Type B pancreatic cell (in vitro differentiated cells): ENCODE measurements at places on chromosomes 12 and 14.

- DNase-seq: no peak
Observed at GRCh38 chr12:113697651-113698509, 226.2 kb upstream of the LHX5 start.

DNA sequence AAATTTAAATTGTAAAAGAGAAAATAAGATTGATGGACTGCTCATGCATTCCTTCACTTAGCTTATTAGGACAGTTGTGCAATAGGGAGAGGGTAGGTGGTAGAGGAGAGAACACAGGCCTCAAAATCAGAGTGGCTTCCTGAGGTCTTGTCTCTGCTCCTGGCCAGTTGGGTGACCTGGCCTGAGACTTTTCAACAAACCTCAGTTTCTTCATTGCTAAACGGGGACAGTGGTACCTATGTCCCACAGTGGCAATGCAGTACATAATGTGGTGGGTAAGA is 2.6 kb downstream of the MAP3K12 start:
- DNase-seq: no peak

DNA sequence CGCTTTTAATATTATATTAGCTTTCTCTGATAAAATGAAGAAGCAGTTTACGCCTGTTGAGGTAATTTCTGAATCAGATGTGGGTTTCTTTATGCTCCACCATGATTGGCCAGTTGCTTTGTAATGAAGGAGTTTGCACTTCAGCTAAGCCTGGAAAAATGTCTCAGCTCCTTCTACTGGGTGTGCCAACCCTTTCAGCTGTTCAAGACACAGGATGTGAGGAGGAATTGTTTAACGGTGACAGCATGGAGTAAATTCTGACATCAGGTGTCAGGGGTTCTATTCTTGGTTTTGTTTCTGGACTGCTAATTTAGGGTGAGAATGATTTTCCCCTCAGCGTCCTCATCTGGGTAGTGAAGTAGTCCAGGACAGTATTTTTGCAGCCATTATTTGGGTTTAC is 43.5 kb downstream of the FLRT2 start:
- DNase-seq: no peak

DNA sequence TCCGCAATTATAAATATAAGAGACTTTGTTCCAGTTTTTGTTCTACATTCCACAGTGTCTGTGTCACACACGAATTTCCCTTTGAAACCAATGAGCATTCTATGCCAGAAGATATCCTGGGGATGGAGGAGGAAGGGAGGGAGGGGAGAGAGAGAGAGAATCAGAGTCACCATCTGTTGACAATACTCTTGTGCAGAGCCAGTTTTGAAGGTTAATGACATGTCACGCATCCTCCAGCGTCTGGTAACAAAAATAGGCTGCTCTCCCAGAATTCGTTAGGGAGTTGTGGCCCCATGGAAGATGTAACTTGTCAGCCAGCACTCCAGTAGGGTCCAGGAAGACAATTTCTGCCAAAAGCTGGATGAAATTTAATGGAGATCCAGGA is 213.5 kb upstream of the KRR1 start:
- no peak for DNase-seq

- no peak for DNase-seq
Observed at GRCh38 chr12:6182279-6182898, 17.8 kb upstream of the CD9 start.

DNA sequence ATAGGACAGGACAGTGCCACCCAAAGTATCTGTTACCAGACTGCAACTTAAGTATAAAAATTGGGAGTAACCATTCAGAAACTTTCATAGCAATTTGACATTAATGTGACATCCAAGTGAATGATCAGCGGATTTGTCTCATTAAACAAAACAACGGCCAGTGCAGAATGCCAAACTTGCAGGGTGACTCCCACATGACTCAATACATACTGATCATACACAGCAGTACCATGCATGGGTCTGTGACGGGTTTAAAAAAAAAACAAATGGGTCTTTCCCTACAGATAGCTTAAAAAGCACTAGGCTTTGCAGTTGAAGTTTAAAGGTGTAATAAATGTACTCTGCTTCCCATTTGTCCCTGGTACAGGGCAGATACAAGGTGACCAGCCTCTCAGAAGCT is 116.6 kb downstream of the SLC35F4 start:
- no peak for DNase-seq

DNA sequence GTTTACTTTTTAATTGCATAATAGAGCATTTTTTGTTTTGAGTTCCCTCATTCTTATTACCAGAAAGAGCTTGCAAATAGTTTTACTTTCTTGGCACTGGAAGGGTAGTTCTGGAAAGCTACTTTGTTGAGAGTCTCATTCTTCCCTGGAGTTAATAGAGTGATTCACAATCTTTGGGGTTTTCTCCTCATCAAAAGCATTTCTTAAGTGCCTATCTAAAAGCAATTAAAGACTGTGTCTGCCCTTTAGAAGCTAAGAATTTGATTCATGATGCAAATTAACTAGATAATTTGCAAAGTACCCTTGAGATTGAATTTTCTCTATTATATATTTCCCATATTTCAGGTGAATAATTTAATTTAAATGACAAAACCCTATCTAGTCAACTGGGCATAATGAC is 8.1 kb upstream of the BMAL2 start:
- no peak for DNase-seq

- DNase-seq: no peak
Observed at GRCh38 chr12:90794212-90794611, 160.8 kb downstream of the CCER1 start.

DNA sequence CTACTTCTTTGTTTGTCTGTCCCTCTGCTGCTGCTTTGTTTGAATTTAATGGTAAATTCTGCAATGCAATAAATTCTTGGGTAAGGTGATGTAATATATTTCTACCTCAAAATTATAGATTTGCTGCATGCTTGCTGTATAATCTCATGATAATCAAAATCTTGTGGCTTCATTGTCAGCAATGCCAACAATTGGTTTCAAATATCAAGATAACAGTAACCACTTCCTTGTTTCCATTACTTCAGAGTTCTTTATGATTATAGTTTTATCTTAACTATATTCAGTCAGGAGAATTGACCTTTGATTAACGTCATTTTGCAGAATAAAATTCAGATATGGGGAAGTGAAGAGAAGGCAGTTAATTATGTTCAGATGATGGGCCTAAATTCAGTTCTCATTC is 30.2 kb upstream of the RNU6-8 start:
- no peak for DNase-seq

GRCh38 chr14:93619176-93619793 is 169.0 kb downstream of the PRIMA1 start:
- DNase-seq: no peak

DNA sequence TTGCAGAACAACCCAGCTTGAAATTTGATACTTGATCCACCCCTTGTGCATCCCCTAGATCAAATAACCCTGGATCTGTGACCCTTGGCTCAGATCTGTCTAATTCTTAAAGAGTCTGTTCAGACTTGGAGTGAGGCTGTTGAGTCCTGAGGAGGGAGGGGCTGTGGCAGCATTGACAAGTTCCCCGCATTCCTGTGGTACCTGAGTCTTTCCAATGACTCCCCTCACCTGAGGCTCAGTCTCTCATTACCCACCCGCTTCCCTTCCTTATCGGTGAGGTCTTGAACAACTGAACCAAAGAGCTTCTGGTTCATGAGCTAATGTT is 16.1 kb upstream of the HDAC7 start:
- DNase-seq: no peak

GRCh38 chr12:27703720-27704452 is 6.7 kb upstream of the MRPS35 start:
- DNase-seq: no peak
